Inflammatory macrophage treated with lipopolysaccharide for 4 hours (primary cell): ENCODE measurements at places on chromosomes 7 and 10.
A peak's percentile ranks its signal among the peaks of the same experiment; 100 is the strongest.

GRCh38 chr10:19828278-19829049 lies 12.2 kb downstream of the PLXDC2 start:
- peak; percentile 80 for DNase-seq

DNA sequence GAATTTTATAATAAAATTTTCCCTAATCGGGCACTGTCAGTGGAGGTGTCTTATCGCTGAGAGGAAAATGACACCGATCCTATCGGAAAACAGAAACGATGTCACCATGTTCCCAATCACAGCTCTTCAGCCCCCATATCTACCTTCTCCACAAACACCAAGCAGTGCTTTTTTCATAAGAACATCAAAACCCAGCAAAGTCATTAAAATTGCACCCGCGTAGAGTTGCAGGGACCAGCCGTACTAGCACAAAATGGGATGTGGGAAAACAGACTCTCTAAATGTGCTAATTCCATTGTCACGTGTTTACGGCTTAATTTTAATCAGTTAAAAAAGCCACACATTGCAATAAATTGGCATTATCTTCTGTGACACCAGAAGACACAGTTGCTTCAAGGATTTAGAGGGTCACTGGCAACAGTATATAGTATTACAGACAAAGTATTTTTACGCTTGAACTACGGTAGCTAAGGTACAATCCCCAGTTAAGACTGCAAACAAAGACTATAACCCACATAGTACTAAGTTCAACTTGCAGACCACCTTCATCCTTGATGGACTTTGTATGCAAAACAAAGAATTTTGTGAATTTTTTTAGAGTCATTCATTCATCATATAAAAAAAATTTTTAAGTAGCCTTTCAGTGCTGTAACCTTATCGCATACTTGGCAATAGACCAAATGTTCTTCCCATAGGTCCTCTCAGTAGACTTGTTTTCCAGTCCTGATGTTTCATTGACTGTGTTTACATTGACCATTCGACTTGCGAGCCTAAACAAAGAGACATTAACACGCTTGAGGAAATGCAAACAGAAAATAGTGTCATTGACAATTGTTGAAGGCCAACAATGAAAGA lies 116.0 kb downstream of the VTI1A start:
- DNase-seq = no peak

- no peak for DNase-seq
Measured at GRCh38 chr10:114044247-114045135, 825 bp downstream of the ADRB1 start.

DNA sequence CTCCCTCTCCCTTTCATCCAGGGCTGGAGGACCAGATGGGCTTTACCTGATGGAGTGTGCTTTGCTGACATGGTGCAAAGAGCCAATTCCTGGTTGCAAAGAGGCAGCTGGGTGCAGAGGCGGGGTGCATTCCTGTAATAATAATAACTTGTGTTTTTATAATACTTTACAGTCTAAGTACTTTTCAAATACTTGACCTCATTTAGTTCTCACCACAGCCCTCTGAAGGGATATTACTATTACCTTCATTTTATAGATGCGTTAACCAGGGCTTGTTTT lies 70.4 kb downstream of the TCF7L2 start:
- no peak for DNase-seq

- no peak for DNase-seq
Measured at GRCh38 chr10:43794181-43794815, 145.6 kb upstream of the ZNF32 start.

- no peak for DNase-seq
Measured at GRCh38 chr7:41107938-41108448, 594.9 kb downstream of the INHBA start.

- peak; percentile 95 for DNase-seq
Measured at GRCh38 chr7:123770378-123770777, 21.6 kb upstream of the WASL start.

- DNase-seq = no peak
Measured at GRCh38 chr10:34808801-34809745, 6.0 kb downstream of the PARD3 start.

- no peak for DNase-seq
Measured at GRCh38 chr7:35702541-35702940, 7.6 kb upstream of the HERPUD2 start.

DNA sequence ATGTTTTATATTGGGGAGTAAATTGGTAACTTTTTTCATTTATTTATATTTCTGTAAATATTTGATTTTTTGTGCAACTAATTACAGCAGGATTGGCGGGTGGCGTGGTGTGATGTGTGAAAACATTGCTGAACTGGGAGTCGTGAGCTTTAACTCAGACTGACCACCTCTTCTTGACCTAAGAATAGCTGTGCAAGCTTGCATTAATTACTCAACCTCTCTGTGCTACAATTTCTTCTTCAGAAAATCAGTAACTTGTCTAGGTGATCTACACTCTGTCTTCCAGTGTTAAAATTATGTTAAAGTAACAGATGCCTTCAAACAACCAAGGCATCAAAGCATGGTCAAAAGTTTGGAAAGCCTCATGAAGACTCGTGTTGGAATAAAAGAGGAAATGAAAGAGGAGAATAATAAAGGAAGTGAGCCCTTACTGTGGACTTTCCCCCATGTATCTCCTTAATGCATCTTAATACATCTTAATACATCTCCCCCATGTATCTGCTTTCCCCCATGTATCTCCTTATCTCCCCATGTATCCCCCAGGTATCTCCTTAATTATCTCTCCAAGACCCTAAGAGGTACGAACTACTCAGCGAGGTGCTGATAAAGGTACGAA lies 71.2 kb downstream of the SVIL start:
- DNase-seq = peak; percentile 75

DNA sequence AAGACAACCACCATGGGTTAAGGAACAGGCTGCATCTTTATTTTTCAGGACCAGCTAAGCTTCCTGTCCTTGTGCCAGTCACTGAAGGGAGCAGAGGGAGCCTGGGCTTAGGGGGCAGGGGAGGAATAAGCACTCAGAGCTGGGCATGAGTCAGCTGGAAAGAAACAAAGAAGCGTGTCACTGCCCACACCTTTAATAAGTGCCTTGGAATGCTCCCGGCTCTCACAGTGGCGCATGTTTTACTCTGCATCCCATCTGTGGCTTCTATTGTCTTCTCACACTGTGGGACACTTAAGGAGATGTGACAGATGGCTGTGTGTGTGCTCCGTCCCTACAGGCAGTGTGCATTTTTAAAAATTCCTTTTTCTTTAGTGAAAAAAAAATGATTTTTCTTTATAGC lies 71.7 kb downstream of the MTURN start:
- DNase-seq = no peak

- DNase-seq = no peak
Measured at GRCh38 chr10:8254350-8254749, 199.9 kb downstream of the GATA3 start.

- DNase-seq = no peak
Measured at GRCh38 chr10:4385231-4385870, 440.7 kb upstream of the AKR1E2 start.

- DNase-seq = peak; percentile 37
Measured at GRCh38 chr10:68231106-68231816, 652 bp downstream of the ATOH7 start.

- no peak for DNase-seq
Measured at GRCh38 chr10:4391683-4392082, 434.3 kb upstream of the AKR1E2 start.

- no peak for DNase-seq
Measured at GRCh38 chr7:151109094-151110048, 23.1 kb downstream of the AGAP3 start.

GRCh38 chr10:129021594-129022304 lies 445.3 kb upstream of the MGMT start:
- DNase-seq = no peak
